ENCODE measurements at places on chromosomes 4 and X. TPM values are rescaled to one million over a fixed set of nuclear protein-coding genes. Genes with fewer than 3 reads are reported as not detected.
A peak's percentile ranks its signal among the peaks of the same experiment; 100 is the strongest.

- no peak for DNase-seq
Measured at GRCh38 chr4:112185740-112186670, 40.8 kb downstream of the FAM241A start.

Gene SNCA
- total RNA-seq, result 0.39 TPM

Gene MRPL1
- total RNA-seq, result 50.6 TPM

Gene CYTL1
- total RNA-seq, result not detected

GRCh38 chrX:18406531-18407266 is 18.7 kb upstream of the CDKL5 start:
- no peak for DNase-seq

Gene CDS1
- not detected for total RNA-seq

GRCh38 chr4:26151615-26152014 is 169.2 kb upstream of the RBPJ start:
- no peak for DNase-seq

DNA sequence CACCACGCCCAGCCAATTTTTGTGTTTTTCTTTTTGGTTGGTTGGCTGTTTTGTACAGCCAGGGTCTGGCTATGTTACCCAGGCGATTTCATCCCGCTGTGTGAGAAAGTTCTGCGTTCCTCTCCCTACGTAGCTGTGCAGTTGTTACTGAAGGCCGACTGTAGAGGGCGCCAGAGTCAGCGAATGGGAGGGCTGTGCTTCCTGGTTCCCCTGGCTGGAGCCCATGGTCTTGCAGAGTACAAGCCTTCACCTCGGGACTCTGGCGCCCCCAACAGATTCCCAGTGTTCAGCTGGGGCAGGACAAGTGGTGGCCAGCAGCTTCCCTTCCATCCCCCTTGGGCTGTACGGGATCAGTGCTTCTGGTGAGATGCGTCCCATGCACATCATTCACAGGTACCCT is 5.6 kb upstream of the CT45A1 start:
- DNase-seq, result peak; percentile 10

GRCh38 chr4:149791851-149792250 is 23.8 kb downstream of the IQCM start:
- DNase-seq, result no peak

GRCh38 chr4:26753617-26754016 is 107.0 kb upstream of the STIM2 start:
- no peak for DNase-seq

- DNase-seq, result no peak
Measured at GRCh38 chr4:1359144-1359501, 12.1 kb downstream of the UVSSA start.

GRCh38 chr4:121278811-121279368 is 101.9 kb downstream of the QRFPR start:
- no peak for DNase-seq

- no peak for DNase-seq
Measured at GRCh38 chr4:107519053-107519452, 201.0 kb downstream of the PAPSS1 start.

- no peak for DNase-seq
Measured at GRCh38 chrX:17550011-17550410, 175.0 kb downstream of the NHS start.

Gene TCP11X2
- total RNA-seq, result not detected

- no peak for DNase-seq
Measured at GRCh38 chr4:173527103-173527891, 2.7 kb downstream of the HAND2 start.

Gene PNCK
- total RNA-seq, result 0.18 TPM

DNA sequence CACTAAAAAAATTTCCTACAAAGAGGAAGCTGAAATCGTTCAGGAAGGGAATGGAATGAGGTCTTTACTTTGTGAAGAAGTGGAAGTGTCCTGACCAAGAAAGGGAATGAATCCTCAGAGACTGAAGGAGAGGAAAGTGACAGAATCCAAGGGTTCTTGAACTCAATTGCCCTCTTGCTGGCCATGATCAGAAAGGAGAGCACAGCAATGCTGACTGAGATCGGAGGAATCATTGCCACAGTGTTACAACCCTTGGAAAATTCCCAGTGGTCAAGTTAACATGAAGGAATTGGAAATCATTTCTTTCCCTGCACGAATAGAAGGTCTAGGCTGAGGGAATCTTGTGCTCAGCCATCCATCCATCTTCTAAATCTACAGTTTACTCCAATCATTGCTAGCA is 190.0 kb upstream of the NEIL3 start:
- DNase-seq, result no peak

Gene SSX1
- total RNA-seq, result not detected

Gene TMEM255A
- total RNA-seq, result not detected

Gene TIMP1
- total RNA-seq, result 77.1 TPM

DNA sequence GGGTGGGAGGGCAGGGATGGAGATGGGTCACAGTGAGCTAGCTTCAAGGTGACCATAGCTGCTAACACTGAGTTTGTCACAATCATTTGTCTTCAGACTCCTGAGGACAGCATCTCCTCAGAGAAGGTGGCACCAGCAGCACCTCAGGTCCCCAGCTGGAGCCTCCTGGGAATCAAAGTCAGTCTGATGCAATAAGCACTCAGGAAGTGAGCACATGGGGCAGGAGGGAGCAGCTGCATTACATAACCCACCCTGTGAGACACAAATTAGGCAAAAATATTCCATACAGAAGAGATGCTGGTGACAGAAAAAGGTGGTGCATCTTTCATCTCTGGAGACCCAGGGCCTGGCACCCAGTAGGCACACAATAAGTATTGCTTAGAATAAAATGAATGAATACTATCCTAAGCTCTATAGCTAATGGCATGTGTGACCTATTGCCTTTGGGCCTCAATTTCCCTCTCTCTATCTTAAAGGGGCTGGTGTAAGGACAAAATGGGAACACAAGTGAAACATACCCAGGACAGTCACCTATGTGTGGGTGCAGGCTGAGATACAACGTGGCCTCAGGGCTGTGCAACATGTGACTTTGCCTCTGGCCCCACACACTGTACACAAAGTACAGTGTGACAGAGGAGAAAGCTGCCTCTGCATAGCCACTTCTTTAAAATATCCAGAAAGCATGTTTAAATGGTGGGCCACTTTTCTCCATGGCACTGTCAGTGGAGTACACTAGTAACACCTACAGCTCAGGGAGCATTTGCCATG is 37.1 kb downstream of the SLC39A8 start:
- no peak for DNase-seq

Gene TLR10
- total RNA-seq, result not detected

DNA sequence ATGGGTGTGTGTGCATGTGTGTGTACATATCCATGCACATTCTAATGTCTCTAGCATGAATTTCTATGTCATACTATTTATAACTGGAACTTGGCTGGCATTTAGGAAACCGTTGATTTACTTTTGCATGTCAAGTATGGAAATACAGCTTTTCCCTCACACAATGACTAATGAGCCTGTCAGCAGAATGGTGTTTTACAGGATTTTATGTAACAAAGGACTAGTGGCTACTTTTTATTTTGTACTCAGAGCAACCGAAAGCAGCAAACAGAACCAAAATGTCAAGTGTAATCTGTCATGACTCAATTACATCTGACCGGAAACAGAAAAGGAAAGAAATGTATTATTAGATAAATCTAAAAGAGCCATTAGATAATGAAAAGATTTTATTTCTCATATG is 1911.5 kb upstream of the AGA start:
- no peak for DNase-seq

Gene UTP14A
- 46.6 TPM for total RNA-seq

DNA sequence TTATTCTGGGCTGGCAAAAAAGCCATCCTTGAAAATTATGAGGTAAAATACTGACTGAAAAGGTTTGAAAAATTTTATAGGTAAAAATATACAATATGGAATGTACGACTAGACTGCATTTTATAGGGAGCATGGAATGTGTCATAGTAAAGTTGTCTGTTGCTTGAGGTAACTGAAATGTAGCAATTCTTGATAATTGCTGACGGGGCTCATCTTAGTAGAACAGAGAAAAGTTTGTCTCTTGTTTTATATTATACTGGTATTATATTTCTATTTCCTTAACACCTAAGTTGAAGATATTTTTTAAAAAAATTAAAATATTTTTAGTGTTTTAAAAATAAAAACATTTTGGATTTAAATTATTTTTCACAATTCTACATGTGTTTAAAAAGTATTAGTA is 11.0 kb downstream of the GRIA2 start:
- DNase-seq, result no peak

DNA sequence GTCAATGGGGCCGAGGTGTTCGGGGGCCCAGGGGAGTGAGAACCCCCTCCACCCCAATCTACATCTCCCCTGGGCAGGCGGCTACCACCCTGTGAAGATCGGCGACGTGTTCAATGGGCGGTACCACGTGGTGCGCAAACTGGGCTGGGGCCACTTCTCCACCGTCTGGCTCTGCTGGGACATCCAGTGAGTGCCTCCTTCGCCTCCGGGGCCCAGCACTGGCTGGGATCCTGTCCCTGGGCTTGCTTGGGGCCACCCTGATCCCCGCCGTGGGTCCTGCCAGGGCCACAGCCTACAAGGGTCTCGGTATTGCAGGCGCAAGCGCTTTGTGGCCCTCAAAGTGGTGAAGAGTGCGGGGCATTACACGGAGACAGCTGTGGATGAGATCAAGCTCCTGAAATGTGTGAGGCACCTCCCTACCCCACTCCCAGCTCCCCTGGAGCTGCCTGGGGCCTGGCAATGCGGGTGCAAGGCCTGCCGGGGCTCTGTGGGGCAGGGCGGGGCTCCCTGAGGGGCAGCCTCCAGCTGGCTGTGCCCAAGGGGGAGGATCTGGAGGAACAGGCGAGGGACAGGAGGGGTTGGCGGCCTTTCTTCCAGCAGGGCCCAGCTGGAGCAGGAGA is 697 bp downstream of the SRPK3 start:
- DNase-seq, result no peak

GRCh38 chr4:7013175-7013574 is 30.0 kb upstream of the TADA2B start:
- no peak for DNase-seq

DNA sequence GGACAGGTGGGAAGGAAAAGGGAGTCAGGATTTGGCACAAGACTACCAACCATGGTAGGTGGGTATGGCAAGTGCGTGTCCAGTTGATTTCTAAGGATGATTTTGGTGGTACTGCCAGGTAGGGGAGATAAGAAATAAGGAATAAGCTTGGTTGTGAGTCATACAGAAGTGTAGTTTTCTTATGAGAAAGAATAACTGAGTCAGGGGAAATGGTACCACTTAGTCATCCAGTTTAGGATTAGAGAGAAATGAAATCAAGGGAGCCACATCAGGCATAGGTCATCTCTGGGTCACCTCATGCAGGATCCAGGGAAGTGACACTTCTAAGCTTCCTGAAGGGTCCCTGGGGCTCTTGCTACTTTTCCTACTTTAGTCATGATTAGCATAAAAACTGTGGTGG is 107.1 kb upstream of the C1GALT1C1 start:
- DNase-seq, result no peak

- no peak for DNase-seq
Measured at GRCh38 chrX:155048977-155049619, 21.8 kb downstream of the CMC4 start.

DNA sequence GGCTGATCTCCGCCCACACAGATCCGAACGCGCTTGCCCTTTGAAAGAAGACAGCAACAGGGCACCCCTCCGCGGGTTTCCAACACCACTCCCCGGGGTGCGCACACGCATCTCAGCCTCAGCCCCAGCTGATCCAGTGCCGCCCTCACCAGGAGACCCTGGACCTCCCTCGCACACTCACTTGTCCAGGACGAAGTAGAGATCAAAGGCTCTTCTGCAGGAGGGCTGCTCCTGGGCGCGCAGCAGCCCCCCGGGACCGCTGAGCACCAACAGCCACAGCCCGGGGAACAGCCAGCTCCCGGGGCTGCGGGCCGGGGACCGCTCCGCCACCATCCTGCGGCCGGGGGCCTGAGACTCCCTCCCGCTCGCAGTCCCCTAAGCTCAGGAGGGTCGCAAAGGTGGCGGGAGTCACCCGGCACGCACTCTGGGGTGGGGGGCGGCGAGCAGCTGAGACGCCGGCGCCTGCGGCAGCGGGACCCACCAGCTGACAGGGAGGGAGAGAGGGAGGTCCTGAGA is 743 bp downstream of the ANTXR2 start:
- peak; percentile 31 for DNase-seq

Gene SLC10A4
- not detected for total RNA-seq

Gene SPANXA1
- total RNA-seq, result not detected

DNA sequence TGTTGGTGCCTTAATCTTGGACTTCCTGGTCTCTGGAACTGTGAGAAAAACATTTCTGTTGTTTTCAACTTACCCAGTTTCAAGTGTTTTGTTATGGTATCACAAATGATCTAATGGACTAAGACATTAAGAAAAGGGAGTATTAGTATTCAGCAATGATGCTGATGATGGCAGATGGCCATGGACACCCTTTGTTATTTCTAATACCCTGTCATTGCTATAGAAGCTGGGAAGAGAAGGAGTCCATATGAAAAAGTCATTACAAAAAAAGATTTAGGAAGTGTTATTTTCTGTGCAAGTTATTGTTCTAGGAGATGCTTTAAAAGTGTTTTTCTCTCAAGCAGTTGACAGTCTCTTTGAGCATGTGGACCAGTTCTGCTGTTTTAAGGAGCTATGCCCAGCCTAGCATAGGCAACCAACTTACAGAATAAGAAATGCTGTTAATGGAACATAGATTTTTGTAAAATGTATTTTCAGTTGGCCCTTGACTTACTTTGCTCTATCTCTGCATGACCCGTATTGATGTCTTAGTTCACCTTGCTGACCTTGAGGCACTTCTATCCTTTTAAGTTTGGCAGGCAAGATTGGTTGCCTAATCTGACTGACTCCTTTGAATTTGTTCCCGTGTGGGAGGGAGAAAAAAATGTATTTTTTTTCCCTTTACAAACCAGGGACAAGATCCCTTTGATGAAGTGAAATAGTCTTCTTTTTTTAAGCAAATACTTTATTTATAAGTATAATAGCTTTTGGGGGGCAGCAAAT is 6.0 kb upstream of the AFP start:
- DNase-seq, result no peak

Gene CCKAR
- total RNA-seq, result not detected

GRCh38 chr4:149884529-149885181 is 69.0 kb upstream of the IQCM start:
- no peak for DNase-seq

Gene KIAA1210
- not detected for total RNA-seq

Gene TMLHE
- 11.2 TPM for total RNA-seq

- DNase-seq, result no peak
Measured at GRCh38 chr4:123649645-123650391, 253.2 kb downstream of the SPRY1 start.

Gene GNRHR
- total RNA-seq, result not detected

All from activated T-helper 2 cell treated with anti-CD3 and anti-CD28 coated beads, Interferon-gamma antibody, Interleukin-2, Interleukin-4, amounts not matched to agents 10 μg/mL and 5 μg/mL and 100 μg/mL, durations not matched to agents 14 hours and 24 hours and 36 hours (primary cell).